Activated naive CD8-positive, alpha-beta T cell treated with anti-CD3 and anti-CD28 coated beads, Interleukin-2, amount 10 ng/mL, durations not matched to agents 7 days and 5 days (primary cell): ENCODE measurements at places on chromosomes 3 and 15. TPM values are rescaled to one million over a fixed set of nuclear protein-coding genes. Genes with fewer than 3 reads are reported as not detected.

The AQR gene
- 36.2 TPM for total RNA-seq

The CD200R1L gene
- total RNA-seq: not detected

The SLC12A8 gene
- total RNA-seq: 0.47 TPM

The SYNPR gene
- not detected for total RNA-seq

The RSL24D1 gene
- total RNA-seq: 90.8 TPM

The EPHB1 gene
- 0.91 TPM for total RNA-seq

The CHRNA3 gene
- not detected for total RNA-seq

The MDFIC2 gene
- not detected for total RNA-seq

The RHOV gene
- not detected for total RNA-seq

The LDHAL6B gene
- total RNA-seq: not detected

The IL17RB gene
- total RNA-seq: 0.31 TPM

The GOLGA8K gene
- 2.0 TPM for total RNA-seq

The C2CD4B gene
- total RNA-seq: not detected

The CASR gene
- not detected for total RNA-seq

The SPTSSB gene
- total RNA-seq: 0.08 TPM

The CHST13 gene
- total RNA-seq: not detected

The PCOLCE2 gene
- total RNA-seq: not detected

The ZKSCAN7 gene
- 4.9 TPM for total RNA-seq

The TF gene
- 0.60 TPM for total RNA-seq

The GOLGA8G gene
- not detected for total RNA-seq

The SLC27A2 gene
- 9.6 TPM for total RNA-seq

The SNX22 gene
- total RNA-seq: 0.80 TPM

The PEX11A gene
- 3.8 TPM for total RNA-seq

The FAM227B gene
- total RNA-seq: 6.6 TPM

The NME9 gene
- 0.57 TPM for total RNA-seq

The GOLGA6L6 gene
- not detected for total RNA-seq

The RTP3 gene
- not detected for total RNA-seq

The GRM7 gene
- not detected for total RNA-seq

The GOLGA6L7 gene
- not detected for total RNA-seq

The GOLGA8S gene
- 1.3 TPM for total RNA-seq

The SETMAR gene
- 10.0 TPM for total RNA-seq

The GXYLT2 gene
- total RNA-seq: not detected

The FOXL2 gene
- total RNA-seq: not detected
